HAP-1 (cell line): ENCODE measurements at places on chromosomes 3 and 15.

DNA sequence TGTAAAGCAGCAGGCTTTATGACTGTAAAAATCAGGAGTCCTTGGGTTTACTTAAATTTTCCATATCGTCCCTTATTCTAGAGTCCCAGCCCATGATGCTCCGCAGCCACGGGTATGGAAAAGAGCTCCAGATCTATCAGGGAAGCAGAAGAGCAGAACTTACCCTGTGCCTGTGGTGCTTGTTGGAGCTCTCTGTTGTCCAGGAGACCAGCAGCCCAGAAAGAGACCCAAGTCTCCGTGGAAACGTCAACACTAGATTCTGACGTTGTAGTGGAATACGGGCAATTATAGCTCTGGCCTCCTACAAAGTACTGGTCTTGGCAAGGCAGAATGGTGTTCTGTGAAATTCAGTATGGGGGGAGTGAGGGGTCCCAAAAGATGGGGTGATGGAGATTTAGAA, 2.0 kb downstream of the GMNC start:
- no peak for DNase-seq

DNA sequence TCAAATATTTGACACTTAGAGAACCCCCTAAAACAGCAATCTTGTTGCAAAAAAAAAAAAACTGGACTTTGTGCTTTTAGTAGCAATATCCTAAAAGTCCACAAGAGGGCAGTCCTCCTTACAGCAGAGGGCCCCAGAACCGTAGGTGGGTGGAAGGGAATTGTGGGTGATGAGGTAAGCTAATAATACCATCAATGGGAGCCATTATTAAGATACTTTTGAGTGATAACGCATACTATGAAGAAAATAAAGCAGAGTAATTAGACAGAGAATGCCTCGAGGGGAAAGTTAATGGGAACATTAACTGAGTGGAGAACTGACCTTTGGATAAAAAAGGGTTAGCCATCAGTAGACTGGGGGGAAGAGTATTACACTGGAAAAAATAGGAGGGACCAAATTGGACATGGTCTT, 229.9 kb downstream of the THRB start:
- DNase-seq: peak; percentile 43

- DNase-seq: no peak
These were observed 42.5 kb upstream of the ABHD10 start for GRCh38 chr3:111936191-111936841.

DNA sequence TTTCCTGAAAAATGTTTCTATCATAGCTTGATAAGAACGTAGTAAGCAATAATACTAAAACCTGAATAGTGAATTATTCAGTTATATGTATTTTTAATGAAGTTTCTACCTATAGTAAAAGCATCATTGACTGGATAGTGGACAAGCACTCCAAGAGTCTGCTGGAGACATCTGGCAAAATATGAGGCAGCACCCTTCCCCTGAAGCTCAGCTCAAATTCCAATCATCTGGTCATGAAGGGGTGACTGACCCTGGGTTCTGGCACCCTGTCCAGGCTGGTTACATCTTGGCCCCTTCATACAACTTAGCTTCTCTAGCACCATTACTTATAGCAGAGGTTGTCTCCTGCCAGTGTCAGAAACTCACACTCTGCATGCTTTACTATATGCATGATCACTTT, 455.4 kb downstream of the RAP2B start:
- DNase-seq: no peak
